Activated effector memory CD4-positive, alpha-beta T cell treated with anti-CD3 and anti-CD28 coated beads, Interleukin-2, amount 50 U/mL, for 16 hours (primary cell): ENCODE measurements at places on chromosomes 5 and 9.

DNA sequence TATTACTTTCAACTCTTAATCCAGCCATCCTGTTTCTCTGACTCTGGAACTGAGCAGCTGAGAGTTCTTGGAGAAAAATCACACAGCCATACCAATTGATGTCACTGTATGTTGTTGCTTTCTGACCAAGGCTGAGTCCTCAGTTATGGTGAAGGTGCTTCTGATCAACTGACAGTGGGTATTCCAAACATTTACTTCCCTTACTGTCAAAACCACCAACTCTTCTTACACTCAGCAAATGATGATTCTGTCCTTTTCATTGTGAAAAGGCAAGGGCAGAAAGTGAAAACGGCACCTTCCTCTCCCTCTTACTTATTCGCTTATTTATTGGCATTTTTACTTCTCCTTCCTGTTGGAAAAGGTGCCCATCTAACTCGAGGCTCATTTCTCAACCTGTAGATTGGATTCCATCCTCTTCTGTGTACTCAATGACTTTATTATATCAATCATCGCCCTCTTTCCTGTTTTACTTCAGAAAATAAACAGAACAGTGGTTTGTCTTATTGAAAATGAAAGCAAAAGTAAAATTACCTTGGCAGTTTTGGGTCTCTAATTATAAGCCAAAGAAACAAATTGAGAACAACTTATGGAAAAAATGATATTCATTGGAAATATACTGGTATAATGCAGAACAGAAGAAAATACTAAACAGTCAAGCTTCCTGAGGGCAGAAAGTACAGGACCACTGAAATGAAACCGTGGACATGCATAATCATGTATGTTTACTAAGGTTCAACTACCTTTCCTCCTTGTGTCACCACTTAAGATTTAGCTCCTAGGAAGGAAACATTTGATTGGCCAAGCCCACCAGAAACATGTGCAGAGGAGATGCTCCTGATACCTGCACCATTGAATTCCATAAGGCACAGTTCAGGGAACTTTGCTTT, 104.5 kb upstream of the CHD1 start:
- DNase-seq = no peak

DNA sequence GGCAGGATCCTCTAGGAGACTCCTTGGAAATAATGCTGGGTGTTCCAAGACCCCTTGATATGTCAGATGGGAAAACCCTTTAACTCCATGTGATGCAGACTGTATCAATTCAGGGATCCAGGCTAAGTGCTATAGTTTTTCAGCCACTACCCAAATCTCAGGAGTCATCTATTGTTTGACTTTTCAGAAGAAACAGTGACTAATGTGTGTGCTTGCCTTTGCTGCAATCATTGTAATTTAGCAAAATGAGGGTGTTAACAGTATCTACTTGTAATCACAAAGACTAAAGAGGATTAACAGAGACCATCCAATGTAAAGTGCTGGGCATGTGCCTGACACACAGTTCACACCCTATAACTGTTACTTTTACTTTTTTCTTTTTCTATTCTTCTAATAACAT, 309.6 kb upstream of the RFX3 start:
- DNase-seq = no peak

DNA sequence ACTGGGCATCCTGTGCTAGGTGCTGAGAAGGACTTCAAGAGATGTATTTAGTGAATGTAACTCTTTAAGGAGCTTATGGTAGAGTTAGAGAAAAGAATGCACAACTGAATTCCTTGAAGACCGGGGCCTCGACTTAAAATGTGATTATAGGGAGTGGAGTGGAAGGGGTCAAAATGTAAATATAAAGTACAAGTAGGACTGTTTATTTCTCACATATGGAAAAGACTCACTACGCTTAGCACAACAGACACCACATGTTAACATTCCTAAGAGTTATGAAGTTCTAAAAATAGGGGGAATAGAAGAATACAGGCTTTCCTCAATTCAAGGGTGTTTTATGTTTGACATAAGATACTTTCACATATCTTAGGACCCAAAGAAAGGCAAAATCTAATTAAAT, 117.8 kb upstream of the OSMR start:
- no peak for DNase-seq

DNA sequence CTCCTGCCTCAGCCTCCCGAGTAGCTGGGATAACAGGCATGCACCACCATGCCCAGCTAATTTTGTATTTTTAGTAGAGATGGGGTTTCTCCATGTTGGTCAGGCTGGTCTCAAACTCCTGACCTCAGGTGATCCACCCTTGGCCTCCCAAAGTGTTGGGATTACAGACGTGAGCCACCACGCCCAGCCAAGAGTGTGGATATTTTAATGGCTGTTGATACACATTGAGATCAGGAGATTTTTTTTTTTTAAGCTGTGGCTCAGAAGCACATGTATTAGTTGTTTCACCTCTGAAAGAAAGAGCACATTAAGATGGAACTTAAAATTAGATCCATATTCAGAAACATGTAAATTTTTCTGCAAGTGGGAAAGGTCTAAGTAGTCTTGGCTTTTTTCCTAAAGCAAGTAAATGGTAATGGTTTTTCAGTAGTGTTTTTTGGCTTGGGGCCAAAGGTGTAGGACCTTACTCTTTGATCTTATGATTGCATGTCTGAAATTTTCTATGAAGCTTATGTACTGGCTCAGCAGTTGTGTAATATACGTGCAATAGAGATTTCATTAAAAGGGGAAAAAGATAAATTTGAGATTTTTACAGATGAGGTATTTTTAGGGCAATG, 9.9 kb downstream of the RBM27 start:
- DNase-seq = no peak

- no peak for DNase-seq
Measured at GRCh38 chr5:18023986-18024385, 389.7 kb downstream of the TAF11L14 start.

DNA sequence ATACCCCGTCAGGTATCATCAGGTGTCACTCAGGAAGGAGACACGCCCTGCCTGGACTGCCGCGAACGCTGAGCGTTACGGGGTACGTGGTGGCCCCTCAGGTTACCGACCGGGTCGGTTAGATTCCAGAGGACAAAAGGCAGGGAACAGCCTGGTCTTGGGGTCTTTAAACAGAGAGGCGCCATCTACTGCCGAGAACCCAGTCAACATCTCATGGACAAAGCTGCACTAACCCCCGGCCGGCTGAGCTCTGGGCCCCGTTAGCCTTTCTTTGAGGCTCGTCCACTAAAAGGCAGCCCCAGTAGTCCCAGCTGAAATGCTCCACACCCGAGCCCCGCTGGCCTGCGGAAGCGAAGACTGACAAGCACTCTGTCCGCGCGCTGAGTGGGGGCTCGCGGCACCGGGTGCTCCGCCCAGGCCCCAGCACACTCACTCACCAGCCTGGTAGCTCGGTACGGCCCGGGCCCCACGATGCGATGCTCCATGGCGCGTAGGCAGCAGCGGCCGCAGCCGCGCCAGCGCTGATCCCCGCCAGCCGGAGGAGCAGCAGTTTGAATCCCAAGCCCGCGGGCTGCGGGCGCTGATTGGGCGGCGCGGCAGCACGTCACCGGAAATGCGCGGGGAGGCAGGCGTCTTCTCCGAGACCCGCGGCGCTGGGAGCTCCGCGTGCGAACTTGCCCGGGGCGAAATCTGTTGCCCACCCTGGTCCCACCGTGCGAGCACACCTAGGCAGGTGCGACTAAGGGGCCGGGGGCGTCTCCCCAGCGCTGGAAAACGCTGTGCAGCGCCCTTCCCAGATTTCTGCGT, at the start of gene DEPDC1B:
Gene DEPDC1B (minus strand): TSS at position 558 of the 807 bp plus-strand sequence. CDS start 73 bp downstream, at position 485.
- DNase-seq = peak; percentile 95

DNA sequence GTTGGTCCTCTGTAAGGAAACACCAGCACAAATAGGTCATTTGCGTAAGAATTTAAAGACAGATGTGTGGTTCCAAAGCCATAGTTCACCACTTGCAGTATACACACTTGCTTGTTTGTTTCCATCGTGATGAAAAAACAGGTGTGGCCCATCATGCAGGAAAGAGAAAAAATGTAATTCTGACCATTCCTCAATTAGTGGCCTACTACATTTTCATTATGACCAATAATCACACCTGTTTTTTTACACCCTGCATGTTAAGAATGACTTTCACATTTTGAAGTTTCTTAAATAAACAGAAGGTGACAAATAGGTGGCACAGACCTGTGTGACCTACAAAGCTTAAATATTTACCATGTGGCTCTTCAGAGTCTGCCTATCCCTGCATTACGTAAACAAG, 2.2 kb upstream of the ICE1 start:
- no peak for DNase-seq
